AG10803 (cell line): ENCODE measurements at places on chromosomes 12 and 14.

GRCh38 chr12:18323159-18323558 lies 61.8 kb downstream of the PIK3C2G start:
- peak; percentile 75 for DNase-seq

DNA sequence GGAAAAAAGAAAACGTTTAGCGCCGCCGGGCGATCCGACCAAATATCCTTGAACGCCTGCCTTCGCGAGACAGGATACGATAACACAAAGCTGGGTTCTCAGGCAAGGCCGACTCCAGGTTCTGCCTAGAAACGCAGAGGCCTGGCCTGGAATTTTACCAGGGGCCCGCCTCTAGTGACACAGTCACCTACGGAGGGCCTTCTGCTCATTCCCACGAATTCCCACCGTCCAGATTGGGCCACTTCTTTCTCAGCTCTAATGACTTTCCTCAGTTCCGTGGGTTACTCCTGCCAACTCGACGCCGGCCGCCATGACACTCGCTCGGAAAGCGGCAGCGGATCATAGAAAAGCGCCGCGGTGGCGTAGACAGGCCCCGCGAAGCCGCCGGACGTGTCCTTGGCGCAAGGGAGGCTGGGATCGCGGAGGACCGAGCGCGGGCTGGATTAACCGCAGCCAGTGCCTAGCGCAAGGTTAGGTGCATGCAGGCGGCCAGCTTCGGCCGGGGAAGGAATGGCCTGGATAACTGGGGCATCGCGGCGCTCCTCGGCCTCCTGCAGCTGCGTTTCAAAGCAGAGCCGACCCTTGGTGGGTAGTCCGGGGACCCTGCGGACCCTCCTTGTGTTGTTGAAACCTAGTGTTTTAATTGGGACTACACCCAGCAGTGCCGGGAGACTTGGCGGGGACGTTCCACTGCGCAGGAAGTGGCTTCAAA lies at the start of gene TRIP11:
TSS of gene TRIP11 (minus strand) at position 341 of the 712 bp plus-strand sequence. CDS start 374 bp downstream, outside the sequence.
- DNase-seq, result peak; percentile 93

- no peak for DNase-seq
Observed at GRCh38 chr12:45601390-45601789, 128.1 kb upstream of the ARID2 start.

GRCh38 chr14:59091404-59091803 lies 97.1 kb upstream of the DAAM1 start:
- no peak for DNase-seq

DNA sequence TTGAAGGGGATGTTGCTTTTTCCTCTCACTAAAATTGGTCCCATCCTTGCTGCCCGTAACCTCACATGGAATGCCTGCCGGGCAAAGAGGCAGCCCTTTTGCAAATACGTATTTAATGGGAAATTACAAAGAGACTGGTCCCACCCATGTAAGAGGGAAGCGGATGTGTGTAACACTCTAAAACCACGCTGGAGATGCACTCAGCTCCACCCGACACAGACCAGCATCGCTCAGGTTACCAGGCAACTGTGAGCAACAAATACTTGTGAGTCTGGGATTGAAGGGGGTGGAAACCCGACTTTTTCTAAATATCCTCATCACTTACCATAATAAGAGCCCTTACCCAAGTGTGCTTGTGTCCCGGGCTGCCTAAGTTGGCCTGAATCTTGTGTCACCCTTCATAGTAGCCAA lies 47.7 kb downstream of the ELK3 start:
- peak; percentile 98 for DNase-seq

GRCh38 chr12:16828891-16829290 lies 222.9 kb upstream of the LMO3 start:
- no peak for DNase-seq

DNA sequence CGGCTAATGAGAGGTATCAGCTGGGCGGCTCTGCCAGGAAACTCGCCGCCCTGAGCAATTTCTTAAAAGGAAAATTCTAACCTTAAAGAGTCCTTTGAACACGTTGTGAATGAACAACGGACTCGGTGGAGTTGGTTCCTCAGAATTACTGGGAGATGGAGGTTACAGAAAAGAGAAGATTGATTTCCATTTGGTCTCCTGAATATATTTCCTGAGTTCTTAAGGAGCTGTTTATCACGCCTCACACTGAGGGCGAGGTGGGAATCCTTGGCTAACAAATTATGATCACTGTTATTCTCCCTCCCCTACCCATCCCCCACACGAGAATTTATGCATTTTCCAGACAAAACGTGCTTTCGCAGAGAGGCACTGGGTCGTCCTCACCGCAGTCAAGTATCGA lies 194.5 kb upstream of the C14orf180 start:
- no peak for DNase-seq

GRCh38 chr12:72346363-72346944 lies 74.3 kb downstream of the TRHDE start:
- DNase-seq, result peak; percentile 61

DNA sequence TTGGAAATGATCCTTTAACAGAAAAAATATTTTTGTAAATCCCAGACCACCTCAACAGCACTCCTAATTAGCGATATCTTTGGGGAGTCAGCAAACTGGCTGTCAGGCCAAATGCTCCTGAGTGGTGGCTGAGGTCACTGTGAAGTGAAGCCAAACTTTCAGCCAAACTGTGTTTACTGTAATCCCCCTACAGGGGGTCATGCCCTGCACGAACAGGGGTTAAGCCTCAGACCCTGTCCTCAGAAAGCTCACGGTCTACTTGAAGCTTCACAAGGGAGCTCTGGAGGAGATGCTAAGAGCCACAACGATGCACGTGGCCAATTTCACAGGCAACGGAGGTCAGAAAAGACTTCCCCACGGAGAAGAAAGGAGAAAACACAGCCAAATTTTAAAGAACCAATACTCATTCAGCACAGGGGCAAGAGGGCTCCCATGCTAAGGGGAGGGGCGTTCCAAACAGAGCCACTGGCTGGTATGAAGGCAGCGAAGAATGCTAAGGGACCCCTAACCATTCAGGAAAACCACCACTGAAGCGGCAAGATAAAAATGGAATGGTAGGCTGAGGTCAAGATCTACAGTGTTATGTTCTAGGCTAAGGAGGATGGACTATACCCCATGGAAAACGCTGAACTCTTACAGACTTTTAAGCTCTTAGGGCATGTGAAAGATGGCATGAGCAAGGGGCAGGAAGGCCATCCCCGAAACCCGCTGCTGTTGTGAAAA lies 105.4 kb downstream of the ITPR2 start:
- DNase-seq, result no peak

- no peak for DNase-seq
Observed at GRCh38 chr12:65817866-65818265, 6.4 kb upstream of the HMGA2 start.

DNA sequence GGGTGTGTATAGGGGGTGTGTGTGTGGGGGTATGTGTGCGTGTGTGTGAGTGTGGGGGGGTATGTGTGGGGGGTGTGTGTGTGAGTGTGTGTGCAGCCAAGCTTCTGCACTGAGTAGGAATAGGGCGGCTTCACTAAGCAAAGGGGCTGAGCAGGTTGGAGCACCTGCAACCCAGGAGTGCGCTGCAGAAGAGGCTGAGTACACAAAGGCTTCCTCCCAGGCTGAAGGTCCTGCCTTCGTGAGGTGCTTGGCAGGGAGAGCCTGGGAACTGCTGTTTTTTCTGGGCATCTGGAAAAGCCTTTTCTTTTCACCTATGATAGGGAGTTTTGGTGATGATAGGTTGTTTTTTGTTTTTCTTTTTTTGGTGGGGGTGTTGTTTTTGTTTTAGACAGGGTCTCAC lies 6.0 kb upstream of the NUDT14 start:
- DNase-seq, result no peak

DNA sequence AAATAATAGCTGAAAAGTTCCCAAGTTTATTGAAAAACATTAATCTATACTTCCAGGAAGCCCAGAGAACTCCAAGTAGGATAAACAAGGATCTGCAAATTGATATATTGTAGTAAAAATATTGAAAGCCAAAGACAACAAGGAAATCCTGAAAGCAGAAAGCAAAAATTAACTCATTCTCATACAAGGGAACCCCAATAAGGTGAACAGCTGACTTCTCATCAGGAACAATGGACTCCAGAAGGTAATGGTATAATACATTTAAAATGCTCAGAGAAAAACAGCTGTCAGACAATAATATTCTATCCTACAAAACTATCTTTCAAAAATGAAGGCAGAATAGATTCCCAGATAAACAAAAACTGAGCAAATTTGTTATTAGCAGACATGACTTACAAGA lies 138.1 kb upstream of the BMP4 start:
- no peak for DNase-seq

GRCh38 chr12:97977870-97978405 lies 515.3 kb downstream of the RMST start:
- no peak for DNase-seq
